Activated T-cell treated with anti-CD3 and anti-CD28 coated beads, Interleukin-2, amount 50 U/mL, for 4 hours (primary cell): ENCODE measurements at places on chromosomes 7 and 10.

GRCh38 chr7:132755538-132756483 is 179.5 kb upstream of the PLXNA4 start:
- DNase-seq = no peak

DNA sequence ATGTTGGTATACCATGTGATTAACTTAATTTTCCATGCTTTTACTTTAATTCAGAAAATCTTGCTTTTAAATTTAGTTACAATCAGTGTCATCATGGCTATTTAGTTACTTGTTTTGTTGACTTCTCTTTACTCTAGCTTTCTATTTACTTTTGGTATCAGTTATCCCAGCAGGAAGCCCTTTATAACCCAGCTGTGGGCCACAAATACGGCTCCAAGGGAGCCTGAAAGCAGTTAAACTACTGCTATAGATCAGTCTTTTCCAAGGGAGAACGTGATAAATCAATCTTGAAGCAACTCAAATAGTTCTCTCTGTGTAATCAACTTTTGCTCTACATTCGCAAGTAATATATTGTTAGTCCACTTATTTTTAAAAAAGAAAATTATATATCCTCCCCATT is 287.4 kb downstream of the CACNA2D1 start:
- no peak for DNase-seq

GRCh38 chr10:69953851-69954250 is 98.8 kb upstream of the MACROH2A2 start:
- no peak for DNase-seq

- DNase-seq = no peak
Measured at GRCh38 chr7:50685135-50686065, 97.3 kb downstream of the GRB10 start.

GRCh38 chr10:30384051-30384674 is 35.1 kb upstream of the MTPAP start:
- DNase-seq = no peak

DNA sequence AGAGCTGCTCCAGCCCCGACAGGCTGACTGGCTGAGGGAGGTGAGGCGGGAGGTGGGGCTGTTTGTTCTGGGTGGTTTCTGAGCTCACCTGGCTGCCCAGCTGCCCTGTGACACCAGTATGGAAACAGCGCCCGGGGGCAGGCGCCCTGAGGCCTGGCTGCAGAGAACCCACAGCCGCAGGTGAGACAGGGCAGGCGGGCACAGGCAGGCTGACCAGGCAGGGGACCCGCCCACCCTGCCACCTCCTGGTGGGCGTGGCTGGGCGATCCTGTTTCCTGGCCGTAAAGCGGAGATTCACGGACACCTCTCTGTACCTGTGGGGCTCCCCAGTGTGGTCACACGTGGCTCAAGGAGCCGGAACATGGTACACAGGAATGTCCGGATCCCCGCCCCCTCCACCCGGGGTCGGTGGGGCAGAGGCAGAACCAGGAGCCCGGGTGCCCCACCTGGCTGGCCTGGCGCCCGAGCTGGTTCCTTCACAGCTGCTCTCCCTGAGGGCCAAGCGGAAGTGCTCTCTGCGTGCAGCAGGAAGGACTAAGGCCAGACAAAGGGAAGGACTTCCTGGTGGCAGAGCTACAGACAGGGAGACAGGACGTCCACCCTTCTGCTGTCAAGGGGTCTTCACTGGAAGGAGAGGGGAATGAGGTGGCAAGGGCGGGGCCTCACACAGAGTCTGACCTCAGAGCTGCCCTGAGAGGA is 3.9 kb downstream of the MICALL2 start:
- no peak for DNase-seq

DNA sequence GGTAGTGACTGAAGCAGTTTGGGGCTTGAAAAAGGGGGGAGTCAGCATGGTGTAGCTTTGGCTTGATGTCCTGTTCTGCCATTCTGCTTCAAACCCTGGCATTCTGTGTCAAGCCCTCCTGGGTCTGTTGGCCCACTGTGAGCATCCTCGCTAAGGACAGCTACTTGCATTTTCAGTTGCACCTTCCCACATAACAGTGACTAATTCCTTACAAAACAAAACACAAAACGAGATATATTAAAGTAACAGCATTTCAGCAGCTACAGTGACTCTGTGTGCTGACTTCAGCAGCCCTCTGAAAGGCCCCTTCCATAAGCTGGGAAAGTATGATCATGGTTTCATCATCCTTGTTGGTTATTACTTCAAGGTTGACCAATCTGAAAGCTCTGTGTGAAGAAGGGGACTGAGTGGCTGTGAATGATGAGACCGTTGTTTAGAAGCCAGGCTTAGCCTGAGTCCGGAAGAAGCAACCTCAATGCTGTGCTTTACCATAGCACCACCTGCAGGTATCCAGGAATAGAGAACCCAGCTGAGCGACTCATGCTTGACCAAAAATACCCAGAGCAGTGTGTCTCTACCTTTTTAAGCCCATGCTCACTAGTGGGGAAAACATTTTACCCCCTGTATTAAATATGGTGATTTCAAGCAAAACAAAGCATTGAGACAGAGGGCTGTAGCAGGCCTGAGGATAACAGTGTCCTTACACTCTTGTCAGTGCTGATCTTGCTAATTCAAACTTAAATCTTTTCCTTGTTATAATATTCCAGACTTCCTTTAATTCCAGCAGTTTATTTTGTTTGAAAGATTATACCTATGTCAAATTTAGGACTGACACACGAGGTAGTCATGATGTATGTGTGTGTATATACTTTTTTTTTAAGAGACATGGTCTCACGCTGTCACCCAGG is 42.6 kb upstream of the CC2D2B start:
- peak; percentile 8 for DNase-seq

DNA sequence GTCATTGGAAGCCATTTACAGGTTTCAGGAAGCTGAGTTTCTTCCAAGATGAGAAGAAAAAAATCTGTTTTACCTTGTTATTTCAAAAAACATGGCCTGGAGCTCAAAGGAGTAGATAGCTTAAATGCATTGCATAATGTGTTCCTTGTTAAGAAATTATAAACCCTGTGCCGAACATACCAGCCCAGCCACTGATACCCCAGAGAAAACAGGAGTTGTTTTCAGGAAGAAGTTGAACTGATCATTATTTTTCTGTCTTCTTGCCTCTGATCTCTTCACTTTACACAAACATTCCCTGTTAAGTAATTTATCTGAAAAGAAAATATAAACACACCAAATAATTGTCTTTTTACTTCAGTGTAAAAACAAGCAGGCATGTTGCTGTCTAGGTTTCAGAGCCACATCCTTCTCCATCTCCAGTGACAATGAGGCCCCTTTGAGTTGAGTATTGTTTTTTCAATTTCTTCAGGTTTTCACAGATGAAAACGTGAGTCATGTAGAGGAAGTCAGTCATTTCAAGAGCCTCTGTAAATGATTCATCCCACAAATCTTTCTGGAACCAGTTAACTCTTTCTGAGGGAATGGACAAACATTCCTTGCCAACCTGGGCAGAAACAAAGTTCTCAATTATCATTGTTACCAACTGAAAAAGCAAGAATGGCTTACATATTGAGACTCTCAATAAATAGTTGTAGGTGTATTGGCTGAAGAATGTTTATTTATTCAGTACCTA is 244.2 kb downstream of the IPMK start:
- DNase-seq = no peak

- no peak for DNase-seq
Measured at GRCh38 chr7:127516320-127516719, 69.1 kb downstream of the GCC1 start.

DNA sequence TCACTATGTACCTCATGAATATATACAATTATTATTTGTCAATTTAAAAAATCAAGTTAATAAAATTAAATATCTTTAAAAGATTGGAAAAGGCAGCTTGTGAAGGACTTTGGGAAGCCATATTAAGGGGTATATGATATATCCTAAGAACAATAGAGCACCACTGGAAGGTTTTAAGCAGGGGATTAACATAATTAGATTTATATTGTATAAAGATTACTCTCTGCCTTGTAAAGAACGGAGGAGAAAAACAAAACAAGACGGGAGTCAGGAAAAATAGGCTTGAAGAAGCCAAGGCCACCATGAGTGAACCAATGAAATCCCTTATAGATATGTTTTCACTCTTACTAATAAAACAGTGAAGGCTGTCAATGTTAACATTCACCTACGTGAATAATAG is 11.1 kb upstream of the CNNM1 start:
- DNase-seq = no peak

- no peak for DNase-seq
Measured at GRCh38 chr7:26460351-26461085, 168.9 kb downstream of the SNX10 start.

GRCh38 chr10:132614431-132615340 is 77.1 kb downstream of the INPP5A start:
- DNase-seq = no peak

GRCh38 chr7:131640686-131641085 is 84.3 kb upstream of the PODXL start:
- DNase-seq = no peak

- no peak for DNase-seq
Measured at GRCh38 chr7:92854501-92855238, 18.3 kb upstream of the CDK6 start.

GRCh38 chr7:17069146-17069545 is 187.4 kb upstream of the AGR3 start:
- no peak for DNase-seq

GRCh38 chr10:29681676-29682448 is 47.1 kb upstream of the SVIL start:
- DNase-seq = peak; percentile 22

- DNase-seq = no peak
Measured at GRCh38 chr7:25923741-25924460, 228.1 kb upstream of the NFE2L3 start.

DNA sequence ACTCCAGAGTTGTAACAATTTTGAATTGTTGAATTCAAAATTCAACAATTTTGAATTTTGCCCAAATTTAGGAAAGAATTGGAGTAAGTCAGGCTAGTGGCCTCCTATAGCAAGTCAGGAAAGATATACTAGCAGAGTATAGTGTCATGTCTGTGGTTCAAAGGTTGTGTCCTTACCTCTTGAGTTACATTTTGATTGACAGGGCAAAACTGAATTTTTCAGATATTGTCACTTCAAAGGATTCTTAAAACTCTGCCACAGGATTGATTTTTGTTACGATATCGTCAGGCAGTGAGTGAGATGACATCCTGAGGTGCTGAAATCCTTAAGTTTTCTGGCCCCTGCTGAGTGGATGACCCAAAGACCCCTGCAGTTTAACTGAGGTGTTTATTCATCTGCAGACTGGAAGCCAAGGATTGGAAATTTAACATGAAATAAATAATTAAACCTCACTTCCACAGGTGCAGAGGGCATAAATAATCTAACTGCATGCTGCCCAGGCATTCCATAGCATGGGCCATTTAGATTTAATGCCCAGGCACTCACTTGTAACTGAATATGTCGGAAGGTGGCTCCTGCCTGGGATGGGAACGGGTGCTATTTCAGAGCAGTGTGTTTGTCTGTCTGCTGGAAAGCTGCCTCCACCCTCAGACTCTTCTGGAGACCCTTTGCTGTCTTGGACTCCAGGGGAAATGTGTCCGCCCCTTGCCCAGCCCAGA is 50.8 kb downstream of the RBM20 start:
- DNase-seq = no peak

DNA sequence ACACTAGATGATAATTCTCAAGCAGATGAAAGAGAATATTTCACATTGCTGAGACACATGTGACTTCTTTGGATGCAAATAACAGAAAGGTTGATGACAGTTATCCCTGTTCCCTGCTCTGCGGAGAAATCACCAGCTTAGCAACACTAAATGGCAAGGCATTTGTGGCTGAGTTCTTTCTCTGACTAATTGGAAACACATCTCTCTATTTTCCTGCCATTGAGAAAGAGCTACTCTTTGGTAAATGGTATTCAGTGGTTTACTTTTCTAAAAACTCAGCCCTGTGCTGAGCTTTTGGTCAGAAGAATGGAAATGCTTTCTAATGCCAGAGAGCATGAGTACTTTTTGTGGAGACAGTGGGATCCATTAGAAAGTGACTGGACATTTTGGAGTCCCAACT is 771.4 kb downstream of the LRMDA start:
- no peak for DNase-seq

DNA sequence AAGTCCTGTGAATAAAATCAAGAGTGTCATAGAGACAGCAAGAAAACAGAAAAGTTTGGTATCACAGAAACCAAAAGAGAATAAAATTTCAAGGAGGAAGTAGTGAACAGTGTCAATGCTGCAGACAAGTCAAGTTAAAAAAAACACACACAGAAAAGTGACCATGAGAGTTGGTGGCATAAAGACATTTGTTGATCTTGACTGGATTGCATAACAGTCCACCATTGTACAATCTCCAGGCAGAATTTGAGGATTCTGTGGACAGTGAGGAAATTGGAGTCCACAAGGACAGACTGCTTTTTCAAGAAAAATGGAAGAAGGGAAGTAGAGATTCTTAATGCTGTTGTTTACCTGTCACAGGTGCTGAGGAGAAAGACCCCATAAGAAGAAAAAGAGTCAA is 412.5 kb downstream of the PLXDC2 start:
- no peak for DNase-seq

- DNase-seq = no peak
Measured at GRCh38 chr7:17492437-17492836, 194.0 kb downstream of the AHR start.
